HepG2 (cell line): ENCODE measurements at places on chromosomes 13 and 19. TPM values are rescaled to one million over a fixed set of nuclear protein-coding genes. Genes with fewer than 3 reads are reported as not detected.

GRCh38 chr13:48478391-48478790 lies 54.5 kb downstream of the RCBTB2 start:
- no peak overlapping the region for H3K27ac ChIP-seq
- peaks cover 1% of the 10 kb centered on the region; the same call in 1 of the 2 replicates for H3K36me3 ChIP-seq
- H3K4me1 ChIP-seq, result peaks cover 14% of the 10 kb centered on the region
- no peak for DNase-seq

DNA sequence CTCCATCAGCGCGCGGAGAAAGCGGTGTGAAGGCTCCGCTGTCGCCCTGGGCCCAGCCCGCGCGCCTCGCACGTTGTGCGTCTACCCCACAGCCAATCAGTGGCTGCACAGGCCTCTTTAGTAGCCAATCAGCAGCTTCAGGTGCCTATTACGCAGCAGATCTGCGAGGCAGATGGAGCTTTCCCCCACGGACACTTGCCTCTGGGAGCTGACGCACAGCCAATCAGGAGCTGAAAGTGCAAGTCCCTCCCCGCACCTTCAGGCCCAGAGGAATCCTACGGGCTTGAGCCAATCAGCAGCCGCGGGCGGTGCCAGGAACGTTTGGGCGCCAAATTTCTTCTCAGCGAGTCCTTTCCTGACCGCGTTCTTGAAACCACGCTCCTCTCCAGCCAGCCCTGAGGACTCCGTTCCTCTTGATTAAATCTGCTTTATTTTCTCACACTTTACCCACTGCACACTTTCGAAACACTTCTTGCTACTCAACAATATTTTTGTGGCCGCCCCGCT lies 39.9 kb downstream of the SIGLEC7 start:
- H3K4me1 ChIP-seq, result no peaks in the 10 kb centered on the region
- peaks cover 5% of the 10 kb centered on the region; the same call in 1 of the 3 replicates for H3K27me3 ChIP-seq
- H3K4me3 ChIP-seq, result no peak overlapping the region
- no peaks in the 10 kb centered on the region for H3K36me3 ChIP-seq

DNA sequence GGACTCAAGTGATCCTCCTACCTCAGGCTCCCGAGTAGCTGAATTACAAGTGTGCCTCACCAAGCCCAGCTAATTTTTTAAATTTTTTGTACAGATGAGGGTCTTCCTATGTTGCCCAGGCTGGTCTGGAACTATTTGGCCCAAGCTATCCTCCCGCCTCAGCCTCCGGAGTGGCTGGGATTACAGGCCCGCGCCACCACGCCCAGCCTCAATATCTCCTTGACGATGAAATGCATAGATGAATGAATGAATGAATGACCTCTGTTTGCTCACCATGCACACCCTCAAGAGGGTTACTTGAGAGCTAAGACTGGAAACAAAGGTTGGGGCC lies 14.9 kb upstream of the AP1M2 start:
- DNase-seq, result no peak
- no peak overlapping the region for H3K27ac ChIP-seq
- peak overlapping the region; percentile 26; the same call in 1 of the 2 replicates for H3K4me3 ChIP-seq

The NLRP13 gene
- polyA plus RNA-seq, result not detected in 2 replicates

The SLC25A42 gene
- 12.8 and 13.0 TPM in 2 replicates for polyA plus RNA-seq
